ENCODE measurements at places on chromosomes 4 and X.

DNA sequence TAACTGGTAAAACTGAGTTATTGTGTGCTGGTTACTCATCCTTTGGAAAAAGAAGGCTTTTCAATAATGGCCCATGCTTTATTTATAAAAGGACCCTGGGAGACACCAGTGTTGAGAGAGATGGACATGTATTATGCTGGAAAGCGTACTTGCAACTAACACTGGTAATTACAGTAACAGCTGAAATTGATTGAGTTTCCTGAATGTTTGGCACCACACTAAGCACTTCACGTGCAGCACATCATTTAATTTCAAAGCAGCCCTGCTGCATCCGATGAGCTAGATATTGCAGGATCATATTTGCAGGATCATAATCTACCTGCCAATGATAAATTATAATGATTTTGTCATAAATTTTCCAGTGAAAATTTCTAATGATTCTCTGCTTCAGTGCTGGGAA, 81.5 kb downstream of the QRFPR start:
- no peak for DNase-seq

DNA sequence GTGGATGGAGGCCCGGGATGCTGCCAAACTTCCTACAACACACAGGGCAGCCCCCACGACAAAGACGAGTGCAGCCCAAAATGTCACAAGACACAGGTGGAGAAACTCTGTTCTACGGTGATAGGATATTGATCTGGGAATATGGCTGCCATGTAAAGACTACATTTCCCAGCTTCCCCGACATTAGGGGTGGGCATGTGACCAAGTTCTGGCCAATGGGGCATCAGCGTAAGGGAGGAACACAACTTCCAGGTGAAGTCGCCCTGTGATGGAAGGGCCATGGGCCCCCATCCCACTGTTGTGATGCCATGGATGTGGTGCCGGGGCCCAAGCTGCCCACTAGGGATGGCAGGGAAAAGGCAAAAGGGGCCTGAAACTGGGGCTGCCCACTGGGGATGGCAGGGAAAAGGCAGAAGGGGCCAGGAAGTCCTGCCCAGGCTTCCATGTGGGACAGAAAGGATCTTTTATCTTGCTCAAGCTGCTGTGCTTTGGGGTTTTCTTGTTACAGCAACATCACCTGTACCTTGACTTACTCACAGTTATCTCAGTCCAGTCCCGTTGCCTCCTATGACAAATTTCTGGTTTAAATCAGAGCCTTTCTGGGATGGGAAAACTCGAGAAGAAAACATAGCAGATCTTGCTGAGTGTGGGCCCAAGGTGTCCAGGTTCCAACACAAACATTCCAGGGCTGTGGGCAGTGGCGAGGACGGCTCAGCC, 9.7 kb upstream of the ADRA2C start:
- no peak for DNase-seq

DNA sequence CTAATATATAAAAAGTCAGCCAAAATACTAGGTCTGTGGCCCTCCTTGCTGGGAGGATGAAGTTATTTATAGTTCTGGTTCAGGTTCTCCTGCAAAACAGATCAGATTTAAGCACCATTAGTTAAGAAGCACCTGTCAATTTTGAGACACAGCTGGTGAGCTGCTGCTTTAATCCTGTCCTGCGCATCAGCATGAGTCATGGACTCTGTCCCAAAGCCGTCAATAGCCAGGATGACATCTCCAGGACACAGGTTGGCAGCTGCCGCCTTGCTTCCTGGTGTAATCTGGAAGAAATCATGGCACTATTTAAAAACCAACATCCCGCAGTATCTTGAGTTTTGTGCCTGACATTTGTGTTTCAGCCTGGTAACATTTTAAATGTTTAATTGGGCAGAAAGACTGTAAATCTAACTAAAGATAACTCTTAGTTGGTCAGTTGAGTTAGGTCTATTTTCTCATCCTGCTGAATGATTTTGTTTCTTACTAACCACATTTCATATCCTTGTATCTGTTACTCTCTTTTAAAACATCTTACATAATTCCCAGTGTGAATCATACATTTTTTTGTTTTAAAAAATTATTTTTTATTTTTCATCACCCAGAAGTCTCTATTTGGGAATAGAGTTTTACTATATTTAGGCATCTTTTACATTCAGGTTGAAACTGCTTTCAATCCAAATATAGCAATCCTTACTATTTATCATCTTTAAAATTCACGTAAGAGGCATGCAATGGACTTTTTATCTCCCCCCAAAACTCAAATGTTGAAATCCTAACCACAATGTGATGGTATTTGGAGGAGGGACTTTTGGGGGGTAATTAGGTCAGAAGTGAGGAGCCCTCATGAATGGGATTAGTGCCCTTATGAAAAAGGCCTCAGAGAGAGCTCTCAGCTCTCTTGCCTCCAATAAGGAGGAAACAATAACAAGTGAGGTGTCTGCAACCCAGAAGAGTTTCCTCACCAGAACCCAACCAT, 10.1 kb downstream of the PDLIM3 start:
- DNase-seq, result no peak

- no peak for DNase-seq
Measured at GRCh38 chr4:106424426-106424825, 55.8 kb upstream of the GIMD1 start.

DNA sequence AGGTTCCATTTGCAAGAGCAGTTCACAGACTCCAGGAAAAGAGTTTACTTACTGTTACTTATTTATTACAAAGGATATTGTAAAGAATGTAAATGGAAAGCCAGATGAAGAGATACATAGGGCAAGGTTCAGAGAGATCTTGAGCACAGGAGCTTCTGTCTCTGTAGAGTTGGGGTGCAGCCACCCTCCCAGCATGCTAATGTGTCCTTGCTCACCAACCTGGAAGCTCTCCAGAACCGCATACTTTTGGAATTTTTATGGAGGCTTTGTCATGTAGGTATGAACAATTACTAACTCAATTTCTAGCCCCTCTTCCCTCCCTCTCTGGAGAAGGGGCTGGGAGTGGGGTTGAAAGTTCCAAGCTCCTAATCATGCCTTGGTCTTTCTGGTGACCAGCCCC, 857.2 kb downstream of the RPA4 start:
- DNase-seq, result no peak

GRCh38 chr4:38193236-38193863, 233.2 kb downstream of the PTTG2 start:
- no peak for DNase-seq

DNA sequence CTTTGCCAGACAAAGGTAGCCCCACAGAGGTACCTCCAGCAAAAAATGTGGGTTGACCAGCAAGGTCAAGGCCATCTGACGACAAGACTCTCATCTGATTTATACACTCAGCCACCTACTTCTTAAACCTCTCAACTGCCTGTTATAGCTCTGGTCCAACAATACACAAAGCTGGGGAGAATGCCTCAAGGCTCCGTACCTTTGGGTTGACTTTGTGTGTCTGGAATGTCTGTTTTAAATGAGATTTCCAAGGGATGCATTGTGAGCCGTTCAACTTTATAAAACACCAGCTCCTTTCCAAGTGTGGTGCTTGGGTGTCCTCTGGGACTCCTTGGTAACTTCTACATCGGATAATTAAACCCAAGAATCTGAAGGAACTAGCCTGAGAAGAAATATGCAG, 167.0 kb upstream of the RPL34 start:
- no peak for DNase-seq

GRCh38 chrX:43805579-43805978, 76.7 kb downstream of the MAOB start:
- DNase-seq, result no peak

GRCh38 chrX:47245156-47245555, 12.3 kb downstream of the USP11 start:
- no peak for DNase-seq

- no peak for DNase-seq
Measured at GRCh38 chrX:39944416-39944815, 153.3 kb downstream of the BCOR start.

GRCh38 chr4:122747883-122748282, 15.4 kb downstream of the BBS12 start:
- DNase-seq, result no peak

- DNase-seq, result no peak
Measured at GRCh38 chr4:32631831-32632230, 1911.7 kb downstream of the PCDH7 start.

DNA sequence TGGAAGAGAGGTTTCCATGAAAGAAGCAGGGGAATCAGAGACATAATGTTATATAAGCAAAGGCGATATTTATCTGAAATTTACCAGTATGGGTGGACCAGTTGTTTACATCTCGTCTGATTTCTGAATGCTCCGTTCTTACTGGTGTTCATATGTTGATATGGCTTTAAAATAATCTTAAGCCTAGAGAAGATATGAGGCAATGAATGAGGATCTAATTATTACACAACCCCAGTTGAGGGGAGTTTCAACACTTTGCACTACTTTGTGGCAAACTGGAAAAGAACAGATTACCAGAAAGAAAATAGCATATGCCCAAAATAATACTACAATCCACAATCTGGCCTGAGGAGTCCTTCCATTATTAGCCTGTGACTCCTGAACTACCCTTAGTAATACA, 263.3 kb upstream of the MAGEB2 start:
- DNase-seq, result no peak

DNA sequence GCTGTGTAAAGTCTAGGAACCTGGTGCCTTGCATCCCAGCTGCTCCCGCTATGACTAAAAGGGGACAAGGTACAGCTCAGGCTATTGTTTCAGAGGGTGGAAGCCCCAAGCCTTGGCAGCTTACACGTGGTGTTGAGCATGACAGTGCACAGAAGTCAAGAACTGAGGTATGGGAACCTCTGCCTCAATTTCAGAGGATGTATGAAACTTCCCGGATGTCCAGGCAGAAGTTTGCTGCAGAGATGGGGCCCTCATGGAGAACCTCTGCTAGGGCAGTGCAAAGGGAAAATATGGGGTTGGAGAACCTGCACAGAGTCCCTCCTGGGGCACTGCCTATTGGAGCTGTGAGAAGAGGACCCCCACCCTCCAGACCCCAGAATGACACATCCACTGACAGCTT, 76.6 kb downstream of the DDX60 start:
- no peak for DNase-seq

DNA sequence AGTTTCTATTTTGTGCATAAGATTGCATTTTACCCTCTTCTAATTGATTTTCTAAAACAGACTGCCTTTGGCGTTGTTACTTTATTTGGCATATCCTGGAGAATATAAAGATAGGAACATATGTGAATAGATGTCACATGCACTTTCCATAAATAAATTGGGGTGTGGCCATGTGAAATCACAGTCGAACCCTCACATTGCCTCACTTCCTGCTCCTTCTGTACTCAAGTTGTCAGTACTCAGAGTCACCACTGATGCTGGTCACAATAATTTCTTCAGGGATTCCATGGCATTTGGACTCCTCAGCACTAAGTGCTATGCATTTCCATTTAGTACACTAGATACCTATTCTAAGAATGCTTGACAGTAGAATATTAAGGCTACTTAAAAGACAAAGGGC, 1.4 kb upstream of the EMCN start:
- DNase-seq, result no peak

GRCh38 chr4:113524505-113525186, 236.9 kb downstream of the CAMK2D start:
- DNase-seq, result no peak

DNA sequence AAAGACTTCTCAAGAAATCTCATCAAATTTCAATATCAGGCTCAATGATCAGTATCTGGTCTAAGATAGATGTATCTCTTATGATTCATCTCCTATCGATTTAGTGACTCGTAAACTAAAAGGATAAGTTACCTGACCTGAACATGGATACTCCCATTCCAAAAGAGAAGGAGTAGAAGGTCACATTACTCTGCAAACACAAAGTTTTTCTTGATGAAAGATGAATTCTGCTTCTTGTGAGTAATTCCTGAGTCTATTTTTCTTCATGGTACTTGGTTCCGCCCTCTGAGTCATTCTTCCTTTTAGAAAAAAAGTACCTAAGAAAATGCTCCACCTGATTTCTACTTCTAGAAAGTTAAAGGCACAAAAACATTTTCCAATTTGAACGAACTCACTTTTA, 223.1 kb upstream of the SLIT2 start:
- no peak for DNase-seq

- DNase-seq, result no peak
Measured at GRCh38 chr4:79209822-79210635, 115.8 kb downstream of the NAA11 start.
